ENCODE measurements at places on chromosomes 16 and 17.

GRCh38 chr16:78485188-78485916 is 385.9 kb downstream of the WWOX start:
- DNase-seq, result no peak

- DNase-seq, result no peak
These were observed 8.2 kb downstream of the IGFBP4 start for GRCh38 chr17:40451420-40451819.

- no peak for DNase-seq
These were observed 145.9 kb downstream of the BCAS3 start for GRCh38 chr17:60823515-60823914.

DNA sequence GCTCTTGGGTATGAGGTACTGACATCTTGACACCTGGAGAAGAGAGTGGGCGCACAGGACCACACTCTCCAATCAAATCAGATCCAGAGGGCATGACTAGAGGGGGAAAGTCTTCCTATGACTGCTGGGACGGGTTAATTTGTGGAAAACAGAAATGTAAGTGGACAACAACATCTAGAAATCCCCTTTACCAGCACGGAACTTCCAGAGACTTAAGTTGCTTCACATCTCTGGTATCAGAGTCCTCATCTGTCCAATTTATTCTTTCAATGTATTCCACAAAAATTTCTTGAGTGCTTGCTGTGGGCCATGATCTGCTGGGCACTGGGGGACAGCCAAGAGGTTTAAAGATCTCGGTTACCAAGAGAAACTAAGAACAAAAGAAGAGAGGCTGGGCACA is 159.2 kb downstream of the COPRS start:
- DNase-seq, result no peak

- DNase-seq, result no peak
These were observed 37.0 kb upstream of the CCDC182 start for GRCh38 chr17:57782062-57782490.

DNA sequence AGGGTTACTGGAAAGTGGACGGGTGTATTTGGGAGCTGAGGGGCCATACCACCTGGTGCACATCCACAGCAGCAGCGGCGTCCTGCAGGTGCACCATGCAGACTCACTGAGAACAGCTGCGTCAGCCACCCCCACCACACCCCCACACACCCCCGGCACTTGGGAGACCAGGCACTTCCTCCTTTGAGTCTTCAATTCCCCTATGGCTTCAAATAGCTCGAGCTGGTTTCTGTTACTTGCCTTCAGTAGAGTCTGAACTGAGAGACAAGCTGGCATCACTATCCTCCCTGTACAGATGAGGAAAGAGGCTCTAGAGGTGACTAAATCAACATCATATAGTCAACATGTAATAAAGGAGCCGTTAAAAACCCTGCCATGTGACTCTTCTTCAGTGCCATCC is 15.4 kb downstream of the CUEDC1 start:
- DNase-seq, result no peak

DNA sequence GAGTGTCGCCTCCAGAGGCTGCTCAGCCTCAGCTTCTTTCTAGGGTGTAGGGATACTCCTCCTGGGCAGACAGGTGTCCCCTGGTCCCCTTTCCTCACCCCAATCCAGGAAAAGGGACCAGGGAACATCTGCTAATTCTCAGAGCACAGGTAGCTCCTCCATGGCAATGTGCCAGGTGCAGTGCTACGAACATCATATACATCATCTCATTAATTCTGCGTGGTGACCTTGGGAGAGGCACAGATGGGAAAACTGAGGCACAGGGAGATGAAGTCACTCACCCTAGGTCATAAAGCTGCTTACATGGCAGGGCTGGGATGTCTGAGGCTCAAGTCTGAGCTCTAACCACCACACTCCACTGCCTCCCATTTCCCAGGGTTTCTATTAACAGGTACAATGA is 11.7 kb downstream of the HDAC5 start:
- no peak for DNase-seq

GRCh38 chr17:12830777-12831247 is 41.5 kb downstream of the ARHGAP44 start:
- DNase-seq, result no peak

DNA sequence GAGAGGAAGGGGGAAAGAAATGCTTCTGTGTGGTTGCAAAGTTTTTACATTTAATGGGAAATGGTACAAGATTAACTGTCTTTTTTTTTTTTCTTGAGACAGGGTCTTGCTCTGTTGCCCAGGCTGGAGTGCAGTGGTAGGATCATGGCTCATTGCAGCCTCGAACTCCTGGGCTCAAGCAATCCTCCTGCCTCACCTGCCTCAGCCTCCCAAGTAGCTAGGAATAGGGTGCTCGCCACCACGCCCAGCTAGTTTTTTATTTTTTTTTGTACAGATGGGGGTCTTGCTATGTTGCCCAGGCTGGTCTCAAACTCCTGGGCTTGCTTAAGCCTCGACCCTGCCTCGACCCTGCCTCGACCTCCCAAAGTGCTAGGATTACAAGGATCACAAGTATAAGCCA is 3.8 kb upstream of the ROGDI start:
- no peak for DNase-seq

DNA sequence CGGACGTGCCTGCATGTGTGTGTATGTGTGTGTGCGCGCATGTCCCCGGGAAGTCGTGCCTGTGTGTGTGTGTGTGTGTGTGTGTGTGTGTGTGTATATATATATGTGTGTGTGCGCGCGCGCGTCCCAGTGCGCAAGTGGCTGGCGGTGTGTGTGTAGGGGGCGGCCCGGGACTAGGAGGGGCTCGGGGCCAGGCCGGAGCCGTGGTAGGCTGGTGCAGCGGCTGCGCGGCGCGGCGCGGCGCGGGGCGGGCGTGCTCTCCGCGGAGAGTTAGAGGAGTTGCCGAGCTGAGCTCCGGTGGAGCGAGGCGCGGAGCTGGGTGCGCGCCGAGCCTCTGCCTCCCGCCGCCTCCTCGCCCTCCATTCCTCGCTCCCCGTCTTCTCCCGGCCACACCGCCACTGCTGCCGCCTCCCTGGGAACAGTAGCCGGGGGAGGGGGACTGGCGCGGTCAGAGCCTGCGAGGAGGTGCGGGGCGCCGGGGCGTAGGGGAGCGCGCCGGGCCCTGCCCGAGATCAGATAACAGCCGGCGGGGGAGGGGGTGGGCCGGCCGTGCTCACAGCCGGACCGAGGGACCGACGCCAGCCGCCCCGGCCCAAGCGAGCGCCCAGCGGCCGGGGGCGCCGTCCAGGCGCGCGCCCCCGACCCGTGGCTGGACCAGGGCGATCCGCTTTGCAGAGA is at the start of gene KCNJ12:
Gene KCNJ12 (plus strand): TSS at position 277 of the 678 bp plus-strand sequence. CDS start 38,986 bp downstream, outside the sequence.
- no peak for DNase-seq

- DNase-seq, result no peak
These were observed 12.1 kb upstream of the CBX8 start for GRCh38 chr17:79808763-79809529.

DNA sequence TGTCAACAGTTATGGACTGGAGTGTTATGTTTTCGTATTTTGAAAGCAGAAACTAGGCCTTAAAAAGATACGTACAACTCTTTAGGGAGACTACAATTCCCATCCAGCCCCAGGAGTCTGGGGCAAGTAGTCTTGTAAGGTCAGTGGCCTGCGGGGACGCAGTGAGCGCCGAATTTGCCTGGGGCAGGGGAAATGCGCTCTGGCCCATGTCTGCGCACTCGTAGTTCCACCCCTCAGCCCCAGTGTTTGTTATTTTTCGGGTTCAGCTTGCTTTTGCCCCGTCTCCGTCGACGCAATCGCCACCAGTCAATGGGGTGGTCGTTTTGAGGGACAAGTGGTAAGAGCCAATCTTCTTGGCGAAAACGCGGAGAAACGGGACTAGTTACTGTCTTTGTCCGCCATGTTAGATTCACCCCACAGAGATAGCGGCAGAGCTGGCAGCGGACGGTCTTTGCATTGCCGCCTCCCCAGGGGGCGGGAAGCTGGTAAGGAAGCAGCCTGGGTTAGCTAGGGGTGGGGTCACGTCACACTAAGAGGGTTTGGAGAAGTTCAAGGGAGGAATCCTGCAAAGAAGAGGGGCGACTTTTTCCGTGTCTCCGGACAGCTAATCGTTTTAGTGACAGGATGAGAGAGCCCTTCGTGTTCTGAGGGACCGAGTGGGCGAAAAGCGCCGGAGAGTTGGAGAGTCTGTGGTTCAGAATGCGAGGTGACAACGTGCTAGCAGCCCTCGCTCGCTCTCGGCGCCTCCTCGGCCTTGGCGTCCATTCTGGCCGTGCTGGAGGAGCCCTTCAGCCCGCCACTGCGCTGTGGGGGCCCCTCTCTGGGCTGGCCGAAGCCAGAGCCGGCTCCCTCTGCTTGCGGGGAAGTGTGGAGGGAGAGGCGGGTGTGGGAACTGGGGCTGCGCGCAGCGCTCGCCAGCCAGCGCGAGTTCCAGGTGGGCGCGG is 1.1 kb upstream of the BRCA1 start:
- no peak for DNase-seq

DNA sequence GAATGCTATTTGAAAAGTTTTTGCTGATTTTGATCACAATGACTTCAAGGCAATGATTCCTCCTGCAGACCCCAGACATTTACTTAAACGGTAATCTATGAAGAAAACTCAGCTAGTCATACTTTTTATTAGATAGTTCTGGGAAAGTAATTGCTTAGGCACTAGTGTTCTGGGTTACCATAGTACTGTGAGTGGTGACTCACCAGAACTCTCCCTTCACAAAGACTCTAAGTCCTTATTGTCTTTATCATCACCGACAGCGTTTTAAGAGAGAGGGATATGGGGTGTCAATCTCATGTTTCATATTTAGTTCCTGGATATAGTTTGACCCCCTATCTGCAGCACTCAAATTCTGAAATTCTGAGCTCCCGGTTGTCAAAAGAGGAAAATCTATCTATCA is 43.0 kb upstream of the CDH8 start:
- no peak for DNase-seq

DNA sequence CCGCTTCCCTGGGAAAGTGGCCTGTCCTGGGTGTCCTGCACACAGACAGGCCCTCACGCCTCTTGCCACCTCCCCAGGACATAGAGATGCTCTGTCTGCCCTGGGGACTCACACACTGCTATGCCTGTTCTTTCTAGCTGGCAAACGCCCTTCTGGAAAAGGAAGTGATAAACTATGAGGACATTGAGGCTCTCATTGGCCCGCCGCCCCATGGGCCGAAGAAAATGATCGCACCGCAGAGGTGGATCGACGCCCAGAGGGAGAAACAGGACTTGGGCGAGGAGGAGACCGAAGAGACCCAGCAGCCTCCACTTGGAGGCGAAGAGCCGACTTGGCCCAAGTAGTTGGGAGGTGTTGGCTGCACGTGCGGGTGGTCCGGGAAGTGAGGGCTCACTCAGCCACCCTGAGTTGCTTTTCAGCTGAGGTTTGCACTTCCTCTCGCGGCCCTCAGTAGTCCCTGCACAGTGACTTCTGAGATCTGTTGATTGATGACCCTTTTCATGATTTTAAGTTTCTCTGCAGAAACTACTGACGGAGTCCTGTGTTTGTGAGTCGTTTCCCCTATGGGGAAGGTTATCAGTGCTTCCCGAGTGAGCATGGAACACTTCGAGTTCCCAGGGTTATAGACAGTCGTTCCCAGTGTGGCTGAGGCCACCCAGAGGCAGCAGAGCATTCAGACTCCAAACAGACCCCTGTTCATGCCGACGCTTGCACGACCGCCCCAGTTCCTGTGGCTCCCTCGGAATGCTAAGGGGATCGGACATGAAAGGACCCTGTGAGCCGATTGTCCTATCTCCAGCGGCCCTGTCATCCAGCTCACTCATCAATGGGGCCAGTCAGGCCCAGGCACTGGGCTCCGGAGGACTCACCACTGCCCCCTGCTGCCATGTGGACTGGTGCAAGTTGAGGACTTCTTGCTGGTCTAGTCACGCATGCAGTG is 3.5 kb upstream of the RPL13 start:
- peak; percentile 59 for DNase-seq
